ENCODE measurements at places on chromosomes 16 and 17.
A peak's percentile ranks its signal among the peaks of the same experiment; 100 is the strongest.

DNA sequence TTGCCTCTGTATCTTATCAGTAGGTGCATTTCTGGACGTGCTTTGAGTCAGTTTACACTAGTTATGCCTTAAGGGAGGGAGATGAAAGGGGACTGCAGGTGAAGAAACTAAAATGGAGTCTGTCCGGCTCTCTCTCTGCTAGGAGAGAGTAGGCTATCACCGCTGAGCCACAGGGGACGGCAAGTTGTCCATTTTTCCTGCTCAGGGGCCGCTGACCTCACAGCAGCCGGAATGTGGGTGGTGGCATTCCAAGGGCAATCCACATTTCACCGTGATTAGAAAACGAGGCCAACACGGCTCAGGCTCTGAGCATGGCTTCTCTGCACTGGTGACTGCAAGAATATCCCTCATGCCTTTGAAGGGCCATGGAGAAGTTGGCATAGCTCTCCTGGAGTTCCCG, 19.0 kb upstream of the KLHDC4 start:
- no peak for DNase-seq

DNA sequence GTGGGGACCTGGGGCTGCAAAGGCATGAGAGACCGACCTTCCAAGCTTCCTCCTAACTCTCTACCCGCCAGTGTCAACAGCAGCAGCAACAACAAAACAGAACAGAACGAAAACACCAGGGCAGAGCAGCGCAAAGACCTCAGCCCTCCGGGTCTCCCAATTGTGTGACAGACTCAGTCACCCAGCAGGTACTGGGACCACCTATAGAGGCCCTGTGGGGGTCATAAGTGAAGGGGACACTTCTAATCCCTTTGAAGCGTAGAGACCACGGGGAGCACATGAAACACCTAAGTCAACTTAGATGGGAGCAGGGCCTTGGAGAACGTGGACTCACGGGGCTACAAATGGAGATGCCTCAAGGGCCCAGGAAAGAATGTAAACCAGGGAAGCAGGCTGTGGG, 12.6 kb upstream of the CCDC182 start:
- DNase-seq: no peak

GRCh38 chr16:84418056-84418849, 49.9 kb downstream of the ATP2C2 start:
- no peak for DNase-seq

DNA sequence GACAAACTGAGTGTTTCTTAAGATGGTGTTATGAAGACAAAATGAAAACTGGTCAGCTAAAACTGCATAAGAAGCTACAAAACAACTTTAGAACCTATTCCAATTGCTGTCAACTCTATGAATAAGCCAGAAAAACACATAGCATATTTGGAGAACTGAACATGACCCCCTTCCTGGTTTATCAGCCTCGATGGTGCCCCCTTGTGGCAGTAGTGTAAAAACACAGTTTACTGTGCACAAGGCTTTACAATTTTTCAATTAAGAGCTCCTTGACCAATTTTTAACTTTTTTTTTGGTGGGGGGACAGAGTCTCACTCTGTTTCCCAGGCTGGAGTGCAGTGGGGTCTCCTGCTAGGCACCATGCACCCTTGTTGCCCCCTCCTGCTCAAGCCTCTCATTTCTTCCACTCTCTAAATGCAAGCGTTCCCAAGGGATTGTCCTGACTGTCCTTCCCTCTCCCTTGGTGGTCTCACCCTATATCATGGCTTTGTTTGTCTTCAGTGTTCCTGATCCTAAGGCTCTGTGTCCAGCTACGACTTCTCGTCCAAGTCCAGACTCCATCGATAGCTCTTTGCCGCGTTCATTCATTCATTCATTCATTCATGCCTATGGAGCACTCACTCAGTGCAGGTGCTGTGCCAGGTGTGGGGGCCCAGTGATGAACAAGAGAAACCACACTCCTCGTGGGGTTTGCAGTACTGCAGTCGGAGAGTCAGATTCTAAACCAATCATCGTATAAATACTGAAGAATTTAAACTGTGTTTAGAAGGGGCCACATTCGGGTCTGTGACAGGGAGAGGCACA, 7.5 kb downstream of the EIF1 start:
- DNase-seq: peak; percentile 36

GRCh38 chr17:61574542-61575351, 16.3 kb downstream of the NACA2 start:
- DNase-seq: no peak

DNA sequence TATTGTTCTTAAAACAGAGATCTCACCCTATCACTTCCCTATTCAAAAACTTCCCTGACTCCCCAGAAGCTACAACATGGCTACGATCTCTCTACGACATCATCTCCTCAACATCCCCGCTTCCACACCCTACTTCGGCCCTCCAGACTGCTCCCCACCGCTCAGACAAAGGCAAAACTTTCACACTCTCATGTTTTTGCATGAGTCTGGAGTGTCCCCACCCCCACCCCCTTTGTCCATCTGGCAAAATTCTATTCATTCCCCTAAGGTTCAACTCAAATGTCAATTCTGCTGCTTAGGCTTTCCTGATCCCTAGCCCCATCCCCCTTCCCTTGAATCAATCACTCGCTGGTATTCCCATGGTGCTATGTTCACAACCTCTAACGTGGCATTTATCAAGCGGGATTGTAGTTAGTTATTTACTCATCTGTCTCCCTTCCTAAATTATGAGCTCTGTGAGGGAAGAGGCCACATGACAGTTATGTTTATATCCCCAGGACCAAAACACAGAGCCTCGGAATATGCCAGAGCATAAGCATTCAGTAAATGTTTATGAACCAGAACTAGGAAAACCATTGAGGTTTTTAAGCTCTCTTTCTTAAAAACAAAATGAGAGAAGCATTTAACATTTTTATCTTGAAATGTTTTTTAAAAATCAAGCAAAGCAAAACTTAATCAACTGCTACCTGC, 55.9 kb downstream of the STX8 start:
- DNase-seq: no peak

DNA sequence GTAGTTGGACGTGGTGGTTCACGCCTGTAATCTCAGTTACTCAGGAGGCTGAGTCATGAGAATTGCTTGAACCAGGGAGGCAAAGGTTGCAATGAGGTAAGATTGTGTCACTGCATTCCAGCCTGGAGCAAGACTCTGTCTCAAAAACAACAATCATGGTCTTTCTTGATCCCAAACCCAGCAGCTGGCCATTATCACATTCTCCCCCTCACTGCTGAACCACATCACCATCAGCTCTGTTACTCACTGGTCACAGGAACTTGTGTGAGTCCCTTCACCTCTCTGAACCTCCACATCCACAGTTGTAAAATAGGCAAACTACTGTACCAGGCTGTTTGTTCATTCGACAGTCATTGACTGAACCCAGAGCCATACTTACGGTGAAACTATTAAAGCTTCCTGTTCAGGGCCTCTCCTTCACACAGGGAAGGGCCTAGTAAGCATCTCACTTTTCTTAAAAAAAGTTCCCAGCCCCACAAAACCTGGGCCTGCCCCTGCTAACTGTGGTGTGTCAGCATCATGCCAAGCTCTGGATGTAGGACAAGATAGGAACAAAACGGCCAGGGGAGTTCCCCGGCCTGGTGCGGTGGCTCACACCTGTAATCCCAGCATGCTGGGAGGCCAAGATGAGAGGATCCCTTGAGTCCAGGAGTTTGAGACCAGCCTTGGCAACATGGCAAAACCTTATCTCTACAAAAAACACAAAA, 104.7 kb downstream of the COPRS start:
- DNase-seq: no peak

- no peak for DNase-seq
Measured at GRCh38 chr17:68780596-68780995, 174.6 kb downstream of the ABCA8 start.

DNA sequence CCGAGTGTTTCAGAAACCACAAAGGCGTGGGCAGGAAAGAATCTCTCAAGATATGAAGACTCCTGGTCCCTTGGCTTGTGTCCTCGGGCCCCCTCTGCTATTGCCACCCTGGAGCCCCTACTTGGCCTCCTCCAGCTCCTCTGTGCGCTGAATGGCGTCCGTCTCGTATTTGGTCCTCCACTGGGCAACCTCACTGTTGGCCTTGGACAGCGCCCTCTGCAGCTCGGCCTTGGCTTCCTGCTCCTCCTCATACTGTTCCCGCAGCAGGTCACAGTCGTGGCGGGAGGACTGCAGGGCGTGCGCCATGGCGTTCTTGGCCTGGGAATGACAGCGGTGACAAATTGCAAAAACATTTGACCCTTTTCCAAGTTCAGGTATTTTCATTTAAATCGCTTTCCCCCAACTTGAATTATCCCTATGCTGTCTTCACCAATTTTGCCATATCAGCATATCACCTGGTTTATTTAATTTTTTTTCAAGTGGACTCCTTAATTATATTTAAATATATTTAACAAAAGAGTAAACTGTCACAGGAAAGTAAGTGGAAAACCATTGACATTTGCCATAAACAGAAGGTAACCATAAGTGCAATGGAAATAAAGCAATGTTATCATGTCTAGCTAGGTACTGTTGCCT, 59.7 kb downstream of the MYH13 start:
- DNase-seq: no peak

DNA sequence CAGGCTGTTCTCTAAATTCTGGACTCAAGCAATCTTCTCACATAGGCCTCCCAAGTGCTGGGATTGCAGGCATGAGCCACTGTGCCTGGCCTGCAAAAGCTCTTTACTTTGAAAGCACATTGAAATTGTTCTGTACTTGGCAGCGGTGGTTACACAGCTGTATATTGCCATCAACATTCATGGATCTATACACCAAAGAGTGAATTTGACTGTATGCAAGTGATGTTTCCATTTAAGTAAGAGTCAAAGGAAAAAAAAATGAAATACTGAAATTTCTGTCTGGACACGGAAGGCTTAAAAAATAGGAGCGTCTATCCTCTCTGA, 450.6 kb upstream of the PSMD7 start:
- DNase-seq: no peak

- no peak for DNase-seq
Measured at GRCh38 chr17:46011711-46012505, 12.9 kb downstream of the STH start.

- no peak for DNase-seq
Measured at GRCh38 chr17:41906465-41907184, 12.1 kb downstream of the ACLY start.

- no peak for DNase-seq
Measured at GRCh38 chr17:73432624-73433190, 120.9 kb upstream of the CDC42EP4 start.

Measured in stimulated activated CD4-positive, alpha-beta T cell treated with anti-CD3 and anti-CD28 coated beads, TNF-alpha, amount 100 ng/mL, for 1 hour (primary cell).